ENCODE measurements at places on chromosomes 4 and X.

GRCh38 chrX:63282077-63282476 is 69.1 kb downstream of the SPIN4 start:
- no peak for DNase-seq

DNA sequence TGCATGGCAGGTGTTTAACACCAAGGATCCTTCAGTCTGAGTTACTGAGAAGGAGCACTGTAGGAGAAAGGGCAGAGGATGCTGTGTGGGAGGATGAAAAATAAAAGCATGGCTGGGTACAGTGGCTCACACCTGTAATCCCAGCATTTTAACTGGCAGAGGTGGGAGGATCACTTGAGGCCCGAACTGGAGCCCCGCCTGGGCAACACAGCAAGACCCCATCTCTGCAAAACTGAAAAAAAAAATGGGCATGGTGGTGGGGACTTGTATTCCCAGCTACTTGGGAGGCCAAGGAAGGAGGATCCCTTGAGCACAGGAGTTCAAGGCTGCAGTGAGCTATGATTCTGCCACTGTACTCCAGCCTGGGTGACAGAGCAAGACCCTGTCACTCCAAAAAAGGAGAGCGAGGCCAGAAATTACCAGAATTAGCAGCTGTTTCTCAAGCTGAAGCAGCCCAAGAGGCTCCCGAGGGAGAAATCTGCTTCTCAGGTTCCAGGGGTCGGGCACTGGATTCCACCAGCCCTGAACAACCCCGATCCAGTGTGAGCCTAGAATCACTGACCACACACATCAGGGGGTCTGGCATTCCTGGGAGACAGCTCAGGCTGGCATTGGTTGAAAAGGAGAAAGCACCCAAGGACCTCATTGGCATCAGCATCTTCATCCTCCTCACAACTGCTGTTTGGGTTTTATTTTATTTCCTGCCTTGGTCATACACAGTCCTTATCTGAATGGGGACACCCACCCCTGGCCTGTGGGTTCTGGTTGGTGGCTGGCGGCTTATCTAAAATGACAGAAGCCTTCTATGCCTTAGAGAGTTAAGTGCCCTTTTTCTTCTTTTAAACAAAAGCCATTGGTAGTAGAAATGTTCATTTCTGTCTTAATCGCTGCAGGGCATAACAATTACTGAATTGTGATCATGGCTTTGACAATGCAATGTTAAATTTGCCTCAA is 66.3 kb upstream of the TRIM2 start:
- DNase-seq: no peak

- DNase-seq: no peak
Measured at GRCh38 chrX:39975101-39975925, 122.4 kb downstream of the BCOR start.

GRCh38 chr4:75547647-75548387 is 8.0 kb upstream of the ODAPH start:
- no peak for DNase-seq

GRCh38 chr4:78928835-78929234 is 10.4 kb downstream of the PAQR3 start:
- DNase-seq: no peak

- DNase-seq: no peak
Measured at GRCh38 chr4:186823989-186824388, 100.3 kb upstream of the FAT1 start.

GRCh38 chr4:7186031-7186430 is 6.3 kb upstream of the SORCS2 start:
- DNase-seq: no peak

DNA sequence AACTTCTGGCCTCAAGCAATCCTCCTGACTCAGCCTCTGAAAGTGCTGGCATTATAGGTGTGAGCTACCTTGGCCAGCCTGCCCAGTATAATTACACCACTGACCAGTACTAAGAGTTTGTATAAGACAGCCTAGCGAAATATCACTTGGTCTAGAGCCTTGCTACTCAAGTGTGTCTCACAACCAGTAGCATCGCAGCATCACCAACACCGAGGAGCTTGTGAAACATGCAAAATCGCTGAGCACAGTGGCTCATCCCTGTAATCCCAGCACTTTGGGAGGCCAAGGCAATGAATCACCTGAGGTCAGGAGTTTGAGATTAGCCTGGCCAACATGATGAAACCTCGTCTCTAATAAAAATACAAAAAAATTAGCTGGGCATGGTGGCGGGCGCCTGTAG is 102.0 kb upstream of the GATB start:
- DNase-seq: no peak

DNA sequence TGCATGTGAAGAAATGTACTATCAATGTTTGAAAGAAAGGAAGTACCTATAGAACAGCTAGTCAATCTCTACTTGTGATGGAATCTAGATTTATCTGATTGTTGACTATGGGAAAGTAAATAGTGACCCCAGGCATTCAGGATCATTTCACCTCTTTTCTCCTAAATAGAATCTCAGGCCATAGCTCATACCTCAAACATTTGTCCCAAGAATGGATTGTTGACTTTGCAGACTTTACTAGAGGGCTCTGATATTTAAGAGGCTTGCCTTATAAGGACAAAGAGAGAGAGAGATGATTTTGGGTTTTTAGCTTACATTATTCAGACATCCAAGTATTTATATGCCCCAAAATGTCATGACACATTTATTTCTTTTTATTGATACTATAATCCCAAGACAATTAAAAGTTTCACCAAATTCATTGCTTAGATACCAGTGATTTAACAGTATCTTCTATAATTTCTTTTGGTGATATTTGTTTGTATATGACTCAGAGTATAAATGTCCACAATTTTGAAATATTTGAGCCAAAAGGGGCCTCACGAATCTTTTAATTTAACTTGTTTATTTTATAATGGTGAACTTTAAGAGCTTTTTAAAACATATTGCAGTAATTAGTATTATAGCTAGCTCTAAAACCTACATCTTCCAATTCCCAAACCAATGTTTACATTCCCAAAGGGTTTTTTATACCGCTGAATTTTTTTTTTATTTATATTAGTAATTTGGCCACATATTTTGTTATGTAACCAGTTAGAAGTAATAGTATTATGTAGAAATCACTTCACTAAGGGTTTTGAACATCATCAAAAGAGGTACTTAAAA is 614.1 kb downstream of the PCDH7 start:
- no peak for DNase-seq

GRCh38 chrX:106247162-106247561 is 79.1 kb downstream of the PWWP3B start:
- no peak for DNase-seq

DNA sequence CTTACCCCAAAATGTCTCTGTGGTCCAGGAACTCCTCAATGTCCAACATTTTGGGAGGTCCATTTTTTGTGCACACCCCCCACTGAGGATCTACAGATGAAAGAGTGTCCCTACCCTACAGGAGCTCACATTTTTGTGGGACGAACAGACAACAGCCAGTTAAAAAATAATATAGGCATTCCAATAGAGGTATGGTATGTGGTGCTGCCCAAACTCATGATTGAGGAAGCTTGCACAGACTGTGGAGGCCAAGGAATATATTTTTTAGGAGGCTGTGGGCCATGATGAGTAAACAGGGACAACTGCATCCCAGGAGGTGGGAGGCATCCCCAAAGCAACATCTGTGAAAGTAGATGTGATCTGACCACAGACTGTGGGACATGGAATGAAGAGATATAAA is 181.0 kb upstream of the HCCS start:
- DNase-seq: no peak

DNA sequence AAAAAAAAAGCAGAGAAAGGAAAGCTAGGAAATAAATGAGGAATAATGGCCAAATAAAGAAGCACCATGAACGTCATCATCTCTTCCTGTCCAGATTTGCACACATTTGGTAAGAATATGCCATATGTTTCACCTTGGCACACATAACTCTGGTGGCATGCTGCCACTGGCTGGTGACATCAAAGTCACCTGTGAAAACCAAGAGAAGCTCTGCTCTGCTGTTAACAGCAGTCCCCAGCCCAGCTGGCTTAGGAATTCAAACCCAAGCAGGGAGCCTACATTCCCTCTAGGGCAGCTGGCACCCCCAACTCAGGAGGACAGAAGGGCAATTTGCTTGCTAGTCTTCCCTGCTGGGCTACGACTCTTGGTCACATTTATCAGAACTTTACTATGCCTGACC is 77.6 kb downstream of the RASL11B start:
- no peak for DNase-seq

DNA sequence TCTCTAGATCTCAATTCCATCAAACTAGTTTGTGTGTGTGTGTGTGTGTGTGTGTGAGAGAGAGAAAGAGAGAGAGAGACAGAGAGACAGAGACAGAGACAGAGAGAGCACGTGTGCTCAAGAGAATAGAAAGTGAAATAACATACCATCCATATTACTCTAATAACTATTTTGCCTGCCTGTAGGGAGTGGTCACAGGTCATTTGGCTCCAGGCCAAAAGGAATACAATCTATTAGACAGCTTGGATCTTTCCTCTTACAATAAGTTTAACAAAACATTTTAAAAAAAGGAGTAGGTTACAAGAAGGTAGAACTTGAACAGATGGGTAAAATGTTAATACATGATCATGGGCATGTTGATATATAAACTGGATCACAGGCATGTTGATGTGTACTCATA is 76.2 kb downstream of the COL4A6 start:
- DNase-seq: no peak

DNA sequence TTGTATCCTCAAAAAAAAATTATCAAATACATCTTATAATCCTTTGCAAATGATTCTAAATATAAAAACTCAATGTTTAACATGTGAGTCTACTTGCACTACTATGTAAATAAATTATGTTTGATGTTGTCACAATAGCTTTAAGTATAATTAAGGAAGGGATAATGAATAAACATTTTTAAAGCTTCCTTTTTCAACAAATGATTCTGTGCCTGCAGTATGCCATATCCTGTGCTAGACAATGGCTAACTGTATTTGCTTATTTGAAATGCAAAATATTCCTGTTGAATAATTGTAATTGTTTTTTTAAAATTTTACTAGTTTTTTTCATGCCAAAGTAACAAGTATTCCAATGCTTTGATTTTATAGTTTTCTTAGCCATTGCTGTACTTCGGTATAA is 59.0 kb upstream of the NDUFC1 start:
- DNase-seq: no peak

GRCh38 chr4:84634961-84635360 is 52.0 kb downstream of the CDS1 start:
- no peak for DNase-seq

DNA sequence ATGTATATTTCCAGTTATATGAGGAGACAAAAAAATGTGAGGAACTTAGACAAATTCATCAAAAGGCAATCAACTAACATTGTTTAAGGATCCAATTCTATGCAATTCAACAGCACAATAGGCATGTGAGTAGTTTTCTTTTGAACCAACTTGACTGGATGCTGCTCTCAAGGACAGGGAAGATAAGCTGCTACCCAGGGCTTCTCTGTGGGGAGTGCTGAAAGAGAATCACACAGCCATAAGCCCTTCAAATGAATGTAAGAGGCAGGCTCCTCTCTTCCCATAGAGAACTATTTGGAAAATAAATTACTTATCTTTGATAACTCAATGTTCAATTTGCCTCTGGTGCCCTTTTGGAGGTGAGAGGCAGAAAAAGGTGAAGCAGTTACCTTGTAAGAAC is 1413.6 kb downstream of the PCDH7 start:
- no peak for DNase-seq

GRCh38 chr4:76931087-76931486 is 18.5 kb upstream of the SEPTIN11 start:
- no peak for DNase-seq

GRCh38 chrX:10240918-10241317 is 84.1 kb downstream of the CLCN4 start:
- DNase-seq: no peak

- no peak for DNase-seq
Measured at GRCh38 chr4:143300860-143301259, 35.8 kb upstream of the GAB1 start.

GRCh38 chrX:68703369-68703768 is 55.9 kb downstream of the STARD8 start:
- DNase-seq: no peak

GRCh38 chr4:183142571-183143550 is 43.8 kb downstream of the WWC2 start:
- no peak for DNase-seq

- no peak for DNase-seq
Measured at GRCh38 chrX:132636080-132636479, 147.2 kb upstream of the MBNL3 start.

GRCh38 chr4:128856246-128856645 is 46.7 kb downstream of the JADE1 start:
- no peak for DNase-seq

- no peak for DNase-seq
Measured at GRCh38 chr4:7830747-7831146, 108.9 kb downstream of the AFAP1 start.

GRCh38 chr4:176780995-176781738 is 11.6 kb downstream of the VEGFC start:
- DNase-seq: no peak

DNA sequence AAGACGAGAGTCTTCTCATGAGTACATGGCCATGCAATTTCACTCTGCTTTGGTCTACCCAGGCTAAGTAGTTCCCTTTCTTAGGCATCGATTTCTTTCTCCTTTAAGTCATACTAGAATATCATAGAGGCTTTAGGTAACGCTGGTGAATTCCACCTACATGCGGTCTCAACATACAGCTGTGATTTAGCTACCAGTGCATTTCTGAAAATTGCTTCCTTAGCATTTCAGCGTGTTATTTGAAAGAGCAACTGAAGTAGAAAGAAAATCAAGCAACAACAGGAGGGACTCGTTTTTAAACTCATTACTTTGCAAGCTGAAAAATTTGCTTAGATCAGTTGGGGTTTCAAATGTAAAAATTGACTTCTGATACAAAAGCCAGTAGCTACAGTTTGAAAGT is 48.1 kb upstream of the RASGEF1B start:
- no peak for DNase-seq

- DNase-seq: no peak
Measured at GRCh38 chr4:110019153-110019552, 106.5 kb downstream of the EGF start.

DNA sequence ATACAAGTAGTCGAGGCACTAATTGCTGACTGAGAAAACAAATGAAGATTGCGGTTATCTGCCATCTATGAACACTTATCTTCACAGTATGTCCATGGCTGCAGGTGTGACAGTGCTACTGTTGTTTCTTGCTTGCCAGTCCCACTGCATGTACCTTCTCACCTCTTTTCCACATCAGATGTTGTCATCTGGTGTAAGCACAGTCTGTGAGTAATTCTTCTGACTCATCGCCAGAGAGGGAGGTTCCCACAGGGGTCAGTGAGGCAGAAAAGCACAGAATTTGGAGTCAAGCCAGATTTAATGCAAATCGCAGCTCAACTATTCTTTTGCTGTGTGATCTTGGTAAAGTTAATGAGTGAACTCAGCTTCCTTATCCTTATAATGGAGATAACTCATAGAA is 144.4 kb downstream of the GLRA2 start:
- no peak for DNase-seq

- DNase-seq: no peak
Measured at GRCh38 chrX:100870527-100870926, 3.6 kb downstream of the NOX1 start.

DNA sequence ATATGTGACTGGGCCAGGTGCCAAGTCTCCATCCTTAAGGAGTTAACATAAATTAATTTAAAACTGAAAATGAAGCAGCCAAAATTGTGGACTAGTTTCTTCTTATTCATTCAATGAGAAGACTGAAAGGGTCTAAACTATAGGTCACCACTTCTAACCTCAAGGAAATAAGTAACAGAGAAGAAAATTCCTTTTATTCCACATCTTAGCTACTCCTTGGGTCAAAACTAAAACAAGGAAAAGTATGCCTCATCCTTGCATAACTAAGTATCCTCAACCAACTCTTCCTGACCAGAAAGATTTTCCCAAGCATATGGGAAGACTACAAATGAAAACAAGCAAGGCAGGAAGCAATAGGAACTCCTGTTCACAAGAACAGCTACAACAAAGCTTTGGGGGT is 71.2 kb downstream of the ZNF827 start:
- no peak for DNase-seq

Measured in cortex of kidney (tissue), 1 donor.